ENCODE measurements at places on chromosomes 3 and 15.

DNA sequence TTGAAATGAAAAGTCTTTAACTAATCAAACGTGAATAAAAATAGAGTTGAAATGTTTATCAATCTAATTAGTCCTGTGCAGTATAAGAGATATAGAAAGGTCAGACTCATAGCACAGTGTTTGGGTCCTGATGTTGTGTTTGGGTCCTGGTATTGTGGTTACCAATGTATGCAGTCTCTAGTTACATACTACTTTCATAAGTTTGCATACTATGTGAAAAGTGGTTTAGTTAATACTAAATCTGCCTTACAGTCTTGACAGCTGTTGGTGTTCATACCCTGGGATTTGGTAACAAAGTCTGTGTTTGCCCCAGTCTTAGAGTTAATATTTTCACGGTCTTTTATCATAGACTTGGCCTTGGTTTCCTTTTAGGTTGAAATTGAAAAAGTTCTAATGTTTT is 41.7 kb downstream of the KIF15 start:
- no peak for DNase-seq

- DNase-seq: no peak
Observed at GRCh38 chr3:61577760-61578159, 16.4 kb downstream of the PTPRG start.

- no peak for DNase-seq
Observed at GRCh38 chr15:47035475-47036406, 681.6 kb upstream of the SEMA6D start.

DNA sequence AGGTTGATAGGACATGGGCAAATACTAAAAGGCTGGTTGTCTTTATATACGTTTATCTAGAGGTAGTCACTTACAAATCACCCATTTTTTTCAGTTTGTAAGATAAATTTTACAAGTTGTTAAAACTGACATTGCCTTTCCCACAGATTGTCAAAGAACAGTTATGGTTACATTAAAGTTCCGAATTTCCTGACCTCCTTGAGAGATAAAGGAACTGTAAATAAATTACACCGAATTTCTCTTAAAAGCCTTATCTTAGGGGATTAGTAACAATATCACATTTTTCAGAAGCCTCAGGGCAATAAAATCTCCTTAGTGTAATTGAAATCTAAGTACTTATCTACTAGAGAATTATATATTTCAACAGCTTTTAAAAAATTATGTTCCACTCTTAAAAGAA is 49.5 kb downstream of the ZPLD1 start:
- DNase-seq: no peak

DNA sequence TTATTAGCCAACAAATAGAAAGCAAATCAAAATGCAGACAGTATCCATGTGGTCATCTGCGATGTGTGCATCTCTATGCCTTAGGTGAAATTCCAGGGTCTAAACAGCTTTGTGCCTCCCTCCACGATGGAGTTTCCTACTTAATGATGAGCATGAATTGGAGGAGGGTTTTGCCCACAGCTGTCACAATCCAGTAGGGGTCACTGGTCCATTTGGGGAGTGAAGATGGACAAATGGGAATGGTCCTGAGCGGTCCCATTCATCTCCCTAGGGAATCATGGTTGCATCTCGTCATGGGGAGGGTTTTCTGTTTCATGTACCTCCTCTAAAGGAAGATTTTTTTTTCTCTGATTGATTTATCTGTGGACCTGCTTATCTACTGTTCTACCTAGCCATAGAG is 358.0 kb downstream of the PTPRG start:
- DNase-seq: no peak

Data from activated CD8-positive, alpha-beta memory T cell treated with anti-CD3 and anti-CD28 coated beads for 4 hours (primary cell).